Activated CD8-positive, alpha-beta memory T cell treated with anti-CD3 and anti-CD28 coated beads for 1 hour (primary cell): ENCODE measurements at places on chromosomes 1 and 21.

GRCh38 chr1:55640708-55641473, 425.7 kb upstream of the USP24 start:
- DNase-seq: no peak

DNA sequence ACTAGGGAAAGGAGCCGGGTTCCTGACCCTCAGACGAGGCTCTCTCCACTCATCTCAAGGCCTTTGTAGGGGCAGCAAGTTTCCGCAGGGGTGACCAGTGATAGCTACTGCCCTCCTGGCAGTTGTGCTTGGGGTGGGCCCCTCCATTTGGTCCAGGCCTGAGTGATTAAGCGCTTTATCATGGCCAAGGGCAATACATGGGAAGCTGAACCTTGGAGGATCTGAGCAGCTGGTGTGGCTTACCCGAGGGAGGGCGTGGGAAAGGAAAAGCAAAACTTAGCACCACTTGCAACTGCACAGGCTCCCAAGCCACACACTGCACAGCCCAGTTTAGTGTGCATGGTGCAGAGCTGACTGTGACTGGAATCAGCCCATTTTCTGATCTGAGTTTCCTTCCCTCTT, 47.8 kb downstream of the GADD45A start:
- no peak for DNase-seq

GRCh38 chr1:163213626-163214025, 10.9 kb upstream of the RGS5 start:
- DNase-seq: no peak

DNA sequence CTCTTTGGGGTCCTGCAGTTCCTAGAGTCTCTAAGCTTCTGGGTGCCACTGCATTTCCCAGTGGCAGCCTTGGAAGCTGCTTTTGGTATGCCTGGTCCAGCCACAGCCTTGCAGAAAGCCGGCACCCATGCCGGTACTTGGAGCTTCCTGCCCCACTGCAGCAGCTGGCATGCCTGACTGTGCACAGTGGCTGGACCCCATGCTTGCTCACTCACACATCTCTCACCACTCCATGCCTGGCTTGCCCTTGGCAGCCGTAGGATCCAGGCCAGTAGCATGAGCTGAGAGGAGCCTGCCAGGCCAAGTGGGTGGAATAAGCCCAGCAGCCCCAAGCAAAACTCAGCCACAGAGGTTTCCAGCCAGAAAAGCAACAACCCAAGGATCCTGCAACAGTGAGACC, 20.3 kb upstream of the FNBP1L start:
- DNase-seq: no peak
